ENCODE measurements at places on chromosomes 5 and 9. TPM values are rescaled to one million over a fixed set of nuclear protein-coding genes. Genes with fewer than 3 reads are reported as not detected.

DNA sequence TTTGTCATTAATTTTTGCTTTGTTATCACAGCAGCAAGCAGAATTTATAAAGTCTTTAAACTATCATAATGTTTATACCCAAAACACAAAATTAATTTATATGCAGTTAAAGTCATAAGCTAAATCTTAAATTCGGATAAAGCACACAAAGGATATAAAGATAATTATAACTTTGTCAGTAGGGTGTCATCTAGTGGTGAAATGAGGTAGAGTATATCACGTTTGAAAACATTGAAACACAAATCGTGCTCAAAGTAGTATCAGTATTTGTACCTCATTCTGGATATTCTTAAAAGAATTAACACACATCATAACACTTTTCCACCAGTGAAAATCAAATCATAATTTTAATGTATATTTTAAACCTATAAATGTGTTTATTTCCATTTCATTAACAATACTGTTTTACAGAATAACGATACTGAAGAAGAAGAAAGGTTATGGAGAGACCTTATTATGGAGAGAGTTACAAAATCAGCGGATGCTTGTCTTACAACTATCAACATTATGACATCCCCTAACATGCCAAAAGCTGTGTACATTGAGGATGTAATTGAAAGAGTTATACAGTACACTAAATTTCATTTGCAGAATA lies 129.5 kb downstream of the NIPBL start:
- no peaks in the 10 kb centered on the region for H3K4me1 ChIP-seq
- H3K27me3 ChIP-seq, result no peaks in the 10 kb centered on the region
- DNase-seq, result no peak
- no peak overlapping the region for H3K27ac ChIP-seq
- H3K36me3 ChIP-seq, result peaks cover 62% of the 10 kb centered on the region

- no peak overlapping the region for H3K27ac ChIP-seq
- DNase-seq, result no peak
- H3K36me3 ChIP-seq, result no peaks in the 10 kb centered on the region
- H3K4me1 ChIP-seq, result no peaks in the 10 kb centered on the region
- no peaks in the 10 kb centered on the region for H3K27me3 ChIP-seq
Observed at GRCh38 chr5:5078009-5078897, 61.9 kb upstream of the ADAMTS16 start.

OGN gene
- total RNA-seq, result 0.23 TPM

DNA sequence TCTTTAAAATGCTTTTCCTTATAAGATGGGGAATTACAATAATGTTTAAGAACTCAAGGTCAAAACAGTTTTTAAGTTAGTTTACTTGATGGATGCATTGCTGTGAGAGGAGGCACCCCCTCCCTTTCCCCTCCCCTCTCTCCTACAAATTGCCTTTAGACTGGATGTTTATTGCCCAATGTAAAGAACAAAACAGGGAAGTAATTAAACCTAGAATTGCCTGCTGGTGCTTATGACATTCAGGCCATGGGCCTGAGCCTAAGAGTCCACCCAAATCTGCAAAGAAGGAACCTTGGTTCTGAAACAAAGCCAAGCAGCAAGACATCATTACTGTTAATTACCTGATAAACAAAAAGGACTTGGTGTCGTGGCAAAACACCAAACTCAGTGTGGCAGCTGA lies 630.3 kb downstream of the ISL1 start:
- H3K4me1 ChIP-seq, result no peaks in the 10 kb centered on the region
- H3K36me3 ChIP-seq, result no peaks in the 10 kb centered on the region
- H3K4me3 ChIP-seq, result no peak overlapping the region
- DNase-seq, result no peak
- no peak overlapping the region for H3K27ac ChIP-seq

DNA sequence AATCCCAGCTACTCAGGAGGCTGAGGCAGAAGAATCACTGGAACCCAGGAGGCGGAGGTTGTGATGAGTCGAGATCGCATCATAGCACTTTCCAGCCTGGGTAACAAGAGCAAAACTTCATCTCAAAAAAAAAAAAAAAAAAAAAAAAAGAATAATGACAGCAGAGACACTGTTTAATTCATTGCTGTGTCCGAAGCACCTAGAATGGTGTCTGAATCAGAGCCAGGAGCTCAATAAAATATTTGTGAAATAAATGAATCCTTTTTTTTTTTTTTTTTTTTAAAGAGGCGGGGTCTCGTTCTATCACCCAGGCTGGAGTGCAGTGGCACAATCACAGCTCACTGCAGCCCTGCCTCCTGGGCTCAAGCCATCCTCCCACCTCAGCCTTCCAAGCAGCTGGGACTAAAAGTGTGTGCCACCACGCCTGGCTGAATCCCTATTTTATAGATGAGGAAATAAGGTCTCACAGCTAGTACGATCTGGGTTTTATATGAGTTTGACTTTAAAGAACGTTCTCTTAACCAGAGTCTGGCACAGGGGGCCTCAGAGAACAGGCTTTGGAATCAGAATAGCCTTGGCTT lies 47.8 kb downstream of the THOC3 start:
- H3K27ac ChIP-seq, result no peak overlapping the region
- H3K4me3 ChIP-seq, result no peak overlapping the region
- H3K36me3 ChIP-seq, result no peaks in the 10 kb centered on the region
- peaks cover 4% of the 10 kb centered on the region for H3K4me1 ChIP-seq
- H3K27me3 ChIP-seq, result no peaks in the 10 kb centered on the region

DNA sequence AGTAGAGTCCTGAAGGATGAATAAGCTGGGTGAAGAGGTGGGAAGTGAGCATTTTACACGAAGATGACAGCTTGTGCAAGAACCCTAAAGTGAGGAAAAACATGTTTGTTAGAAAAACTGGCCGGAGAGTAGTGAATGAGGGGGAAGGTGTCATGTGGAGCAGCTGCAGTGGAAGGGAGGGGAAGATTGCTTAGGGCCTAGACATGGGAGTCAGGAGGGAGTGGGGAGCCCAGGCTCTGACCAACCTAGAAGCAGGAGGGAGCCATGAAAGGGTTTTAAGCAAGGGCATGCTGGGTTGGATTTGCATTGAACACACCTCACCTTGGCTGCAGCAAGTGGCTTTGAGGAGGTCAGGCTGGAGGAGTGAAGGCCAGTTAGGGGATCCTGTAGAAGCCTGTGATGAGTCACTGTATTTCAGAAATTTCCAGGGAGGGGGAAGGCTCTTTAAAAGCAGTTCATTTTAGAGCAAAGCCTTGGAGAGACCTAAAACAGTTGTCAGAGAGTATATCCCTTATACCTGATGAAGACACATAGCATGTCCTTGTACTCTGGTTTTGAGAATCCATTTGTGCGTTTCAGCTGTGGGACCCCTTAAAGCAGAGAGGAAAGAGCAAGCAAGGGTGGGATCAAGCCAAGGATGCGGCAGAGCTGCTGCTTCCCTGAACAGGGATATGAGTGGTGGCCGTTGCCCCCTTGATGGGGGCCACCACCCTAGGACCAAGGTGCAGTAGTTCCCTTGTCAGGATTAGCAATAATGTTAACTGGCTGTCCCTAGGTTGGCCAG lies 45.4 kb downstream of the ANGPTL2 start:
- no peaks in the 10 kb centered on the region for H3K27me3 ChIP-seq
- no peaks in the 10 kb centered on the region for H3K36me3 ChIP-seq
- no peaks in the 10 kb centered on the region for H3K4me1 ChIP-seq
- H3K4me3 ChIP-seq, result no peak overlapping the region
- no peak overlapping the region for H3K27ac ChIP-seq

DIPK1B gene
- 0.77 TPM for total RNA-seq

- peaks cover 17% of the 10 kb centered on the region for H3K27me3 ChIP-seq
- H3K4me1 ChIP-seq, result peaks cover 15% of the 10 kb centered on the region
- no peak for DNase-seq
- H3K27ac ChIP-seq, result no peak overlapping the region
- H3K4me3 ChIP-seq, result peak overlapping the region; percentile 87
- no peaks in the 10 kb centered on the region for H3K36me3 ChIP-seq
Observed at GRCh38 chr5:79513308-79513703, 628 bp downstream of the HOMER1 start.

LCN12 gene
- 3.3 TPM for total RNA-seq

- no peak overlapping the region for H3K27ac ChIP-seq
- peaks cover 40% of the 10 kb centered on the region for H3K27me3 ChIP-seq
- H3K36me3 ChIP-seq, result no peaks in the 10 kb centered on the region
- no peaks in the 10 kb centered on the region for H3K4me1 ChIP-seq
- no peak for DNase-seq
- H3K4me3 ChIP-seq, result no peak overlapping the region
Observed at GRCh38 chr5:136076881-136077445, 48.2 kb downstream of the TGFBI start.

ADAMTS13 gene
- total RNA-seq, result 1.5 TPM

- no peaks in the 10 kb centered on the region for H3K4me1 ChIP-seq
- H3K4me3 ChIP-seq, result no peak overlapping the region
- H3K36me3 ChIP-seq, result no peaks in the 10 kb centered on the region
- H3K27ac ChIP-seq, result no peak overlapping the region
- no peak for DNase-seq
- H3K27me3 ChIP-seq, result no peaks in the 10 kb centered on the region
Observed at GRCh38 chr5:90504743-90505142, 24.6 kb downstream of the LYSMD3 start.

- no peak overlapping the region for H3K4me3 ChIP-seq
- H3K36me3 ChIP-seq, result no peaks in the 10 kb centered on the region
- no peak overlapping the region for H3K27ac ChIP-seq
- DNase-seq, result no peak
Observed at GRCh38 chr9:135607401-135608293, 31.7 kb downstream of the GLT6D1 start.

GRCh38 chr5:23223846-23224245 lies 283.6 kb upstream of the PRDM9 start:
- no peaks in the 10 kb centered on the region for H3K36me3 ChIP-seq
- H3K4me1 ChIP-seq, result no peaks in the 10 kb centered on the region

GRCh38 chr5:79263290-79263689 lies 27.4 kb downstream of the JMY start:
- H3K4me1 ChIP-seq, result peaks cover 6% of the 10 kb centered on the region
- no peak overlapping the region for H3K27ac ChIP-seq
- H3K4me3 ChIP-seq, result no peak overlapping the region
- H3K36me3 ChIP-seq, result no peaks in the 10 kb centered on the region
- H3K27me3 ChIP-seq, result no peaks in the 10 kb centered on the region

DNA sequence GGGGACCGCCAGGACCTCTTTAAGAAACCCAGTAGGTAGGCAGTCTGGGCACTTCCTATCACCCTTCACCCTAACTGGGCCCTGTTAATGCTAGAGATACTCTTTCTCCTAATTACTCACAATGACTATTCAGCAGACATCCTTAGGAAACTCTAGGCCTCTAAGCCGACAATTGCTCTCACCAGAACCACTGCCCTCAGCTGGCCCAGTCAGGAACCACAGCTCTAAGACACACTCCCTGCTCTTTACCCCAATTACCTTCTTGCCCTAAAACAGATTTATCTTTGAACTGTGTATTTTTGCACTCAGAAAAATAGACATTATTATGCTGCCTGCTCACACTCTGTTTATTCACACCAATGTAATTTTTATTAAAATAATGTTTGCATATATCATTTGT lies 432.6 kb upstream of the SLC30A5 start:
- no peak overlapping the region for H3K4me3 ChIP-seq
- no peaks in the 10 kb centered on the region for H3K4me1 ChIP-seq
- H3K27ac ChIP-seq, result no peak overlapping the region

DNA sequence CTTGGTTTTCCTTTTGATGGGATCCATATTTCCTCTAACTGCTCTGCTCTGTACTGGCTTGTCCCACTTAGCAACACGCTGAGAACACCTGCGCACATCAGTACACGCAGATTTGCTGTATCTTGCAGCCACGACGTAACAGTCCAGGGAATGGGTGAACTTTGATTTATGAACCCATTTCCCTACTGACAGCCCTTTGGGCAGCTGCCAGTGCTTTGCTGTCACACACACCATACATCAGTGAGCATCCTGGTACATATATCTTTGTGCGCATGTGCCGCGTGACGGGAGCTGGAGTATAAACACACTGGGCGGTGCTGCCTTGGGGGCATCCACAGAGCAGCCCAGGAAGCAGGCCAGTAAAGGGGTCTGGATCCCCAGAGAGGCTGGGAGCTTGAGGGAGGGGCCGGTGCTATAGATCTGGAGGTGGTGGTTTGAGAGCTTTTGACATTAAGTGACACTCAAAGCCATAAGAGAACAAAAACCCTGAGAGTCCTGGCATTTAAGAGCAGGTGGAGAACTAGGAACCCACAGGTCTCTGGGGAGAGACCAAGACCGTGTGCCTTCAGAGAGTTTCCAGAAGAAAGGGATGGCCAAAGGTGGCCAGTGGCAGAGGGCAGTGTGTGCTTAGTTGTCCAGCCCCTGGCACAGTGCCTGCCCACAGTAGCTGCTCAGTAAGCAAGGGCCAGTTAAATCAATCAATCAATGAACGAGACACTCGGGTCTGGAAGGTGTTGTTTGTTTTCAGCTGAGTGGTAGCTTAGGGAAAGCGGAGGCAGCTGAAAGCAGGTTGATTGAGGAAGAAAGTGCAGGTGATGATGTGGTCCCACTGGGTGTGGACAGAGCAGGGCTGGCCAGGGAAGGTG lies 53.7 kb downstream of the LMX1B start:
- peaks cover 88% of the 10 kb centered on the region for H3K27me3 ChIP-seq
- H3K27ac ChIP-seq, result no peak overlapping the region
- DNase-seq, result no peak

TUSC1 gene
- 0.25 TPM for total RNA-seq

- H3K27me3 ChIP-seq, result no peaks in the 10 kb centered on the region
- H3K36me3 ChIP-seq, result no peaks in the 10 kb centered on the region
- no peak within 1 kb of the TSS for H3K27ac ChIP-seq
- DNase-seq, result no peak
- H3K4me3 ChIP-seq, result no peak within 1 kb of the TSS
- no peaks in the 10 kb centered on the region for H3K4me1 ChIP-seq
Observed at GRCh38 chr9:121050128-121050988, at the start of gene C5. TSS of gene C5 (minus strand) at chr9:121050275. CDS start at chr9:121050246, 29 bp downstream.

DNA sequence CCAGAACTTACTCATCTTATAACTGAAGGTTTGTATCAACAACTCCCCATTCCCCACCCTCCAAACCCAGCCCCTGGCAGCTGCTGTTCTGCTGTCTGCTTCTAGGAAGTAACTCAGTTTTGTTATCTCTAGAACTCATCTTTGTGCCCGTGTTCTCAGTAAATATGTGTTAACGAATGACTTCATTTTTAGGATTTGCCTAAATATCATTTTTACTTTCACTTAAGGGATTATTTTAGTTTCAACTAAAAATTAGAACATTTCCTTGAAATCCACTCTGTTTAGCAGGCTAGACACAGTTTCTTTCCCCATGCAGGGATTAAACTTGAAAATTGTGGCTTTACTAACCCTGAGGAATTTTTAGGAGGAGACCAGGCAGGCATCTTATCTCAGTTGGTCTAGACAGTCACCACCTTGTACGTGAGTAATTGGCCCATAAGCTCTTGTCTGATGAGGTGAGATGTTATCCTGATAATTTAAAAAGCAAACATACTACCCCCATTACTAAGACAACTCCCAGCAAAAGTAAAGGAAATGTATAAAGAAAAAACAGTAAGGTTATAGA lies 68.2 kb upstream of the TNFAIP8 start:
- H3K27ac ChIP-seq, result peak overlapping the region; percentile 92
- no peaks in the 10 kb centered on the region for H3K27me3 ChIP-seq
- peaks cover 65% of the 10 kb centered on the region for H3K4me1 ChIP-seq
- peak; percentile 36 for DNase-seq

GRCh38 chr9:104860263-104860662 lies 67.7 kb downstream of the ABCA1 start:
- H3K4me3 ChIP-seq, result no peak overlapping the region
- DNase-seq, result no peak
- H3K36me3 ChIP-seq, result peaks cover 5% of the 10 kb centered on the region
- no peaks in the 10 kb centered on the region for H3K27me3 ChIP-seq
- no peaks in the 10 kb centered on the region for H3K4me1 ChIP-seq
- no peak overlapping the region for H3K27ac ChIP-seq

GRCh38 chr9:70120834-70121510 lies 77.3 kb downstream of the MAMDC2 start:
- no peaks in the 10 kb centered on the region for H3K4me1 ChIP-seq
- no peak overlapping the region for H3K4me3 ChIP-seq
- H3K27me3 ChIP-seq, result peaks cover 2% of the 10 kb centered on the region
- H3K27ac ChIP-seq, result no peak overlapping the region
- no peaks in the 10 kb centered on the region for H3K36me3 ChIP-seq
